ENCODE measurements at places on chromosomes 1 and 21.

- no peak for DNase-seq
Observed at GRCh38 chr1:156809281-156809680, 7.4 kb downstream of the SH2D2A start.

GRCh38 chr1:212666116-212666775 is 33.4 kb downstream of the BATF3 start:
- DNase-seq, result no peak

DNA sequence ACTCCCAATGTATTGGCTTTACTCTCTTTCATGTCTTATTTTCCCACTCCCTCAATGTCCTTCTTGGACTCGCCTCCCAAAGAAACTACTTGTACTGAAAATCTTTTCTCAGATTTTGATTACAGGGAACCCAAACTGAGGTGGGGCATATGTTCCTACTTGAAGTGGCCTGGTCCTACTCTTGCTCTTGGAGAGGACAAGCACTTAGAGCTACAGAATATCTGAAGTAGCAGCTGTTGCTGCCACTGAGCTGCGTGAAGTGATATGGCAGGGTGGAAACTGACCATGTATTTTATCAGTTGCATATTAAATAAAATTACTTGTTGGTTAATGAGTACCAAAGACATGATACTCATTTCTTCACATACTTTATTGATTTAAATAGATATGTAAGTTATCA is 129.5 kb downstream of the TSEN15 start:
- no peak for DNase-seq

DNA sequence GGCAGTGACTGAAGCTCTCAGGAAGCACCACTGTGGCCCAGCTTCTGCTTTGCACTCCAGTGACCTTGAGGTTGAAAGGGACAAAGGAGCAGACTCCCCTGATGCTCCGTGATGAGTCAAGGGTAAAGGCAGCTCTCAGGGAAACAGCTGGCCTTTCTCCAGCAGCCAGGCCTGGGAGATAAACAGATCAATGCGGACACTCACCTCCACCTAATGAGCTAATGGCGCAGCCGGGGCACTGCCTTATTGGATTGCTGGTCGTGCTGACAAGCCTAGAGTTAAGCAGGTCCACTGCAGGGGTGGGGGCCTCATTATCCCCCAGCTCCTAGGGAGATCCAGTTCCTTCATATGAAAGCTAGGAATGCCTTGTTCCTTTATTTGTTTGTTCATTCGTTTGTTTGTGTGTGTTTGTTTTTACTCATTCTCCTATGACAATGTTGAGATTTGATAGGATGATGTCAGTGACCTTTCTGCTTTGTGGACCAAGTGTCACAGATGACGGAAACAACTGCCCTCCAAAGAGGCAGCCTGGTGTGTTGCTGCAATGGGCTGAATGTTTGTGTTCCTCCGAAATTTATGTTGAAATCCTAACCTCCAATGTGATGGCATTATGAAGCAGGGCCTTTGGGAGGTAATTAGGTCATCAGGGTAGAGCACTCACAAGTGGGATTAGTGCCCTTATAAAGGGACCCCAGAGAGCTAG is 141.4 kb upstream of the BEND5 start:
- DNase-seq, result no peak

- DNase-seq, result no peak
Observed at GRCh38 chr21:36098182-36098532, 28.3 kb downstream of the CBR1 start.

- no peak for DNase-seq
Observed at GRCh38 chr1:8815582-8816151, 1.8 kb downstream of the RERE start.

All from CD8-positive, alpha-beta memory T cell (primary cell).